Mesothelial cell of epicardium (in vitro differentiated cells): ENCODE measurements at places on chromosomes 7 and 10.

DNA sequence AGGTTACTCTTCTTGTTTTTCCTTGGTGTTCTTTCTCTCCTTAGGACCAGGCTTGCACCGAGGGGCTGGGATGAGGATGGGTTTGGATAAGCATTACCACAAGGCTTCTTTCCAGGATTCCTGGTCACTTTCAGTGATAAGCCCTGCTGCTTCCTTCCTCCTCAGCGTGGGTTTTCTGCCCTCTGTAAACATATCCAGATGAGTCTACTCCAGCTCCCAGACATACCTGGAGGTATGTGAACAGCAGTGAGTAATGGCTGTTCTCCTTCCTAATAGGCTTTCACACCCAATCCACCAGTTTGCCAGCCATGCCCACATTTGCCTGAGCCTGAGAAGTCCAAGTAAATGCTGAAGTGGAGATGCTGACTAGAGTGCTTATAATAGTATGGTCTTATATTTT lies 229.8 kb upstream of the YAE1 start:
- H3K27me3 ChIP-seq: peaks cover 31% of the 10 kb centered on the region
- no peak overlapping the region for H3K27ac ChIP-seq
- H3K4me1 ChIP-seq: no peaks in the 10 kb centered on the region
- no peaks in the 10 kb centered on the region for H3K36me3 ChIP-seq
- no peak for DNase-seq

DNA sequence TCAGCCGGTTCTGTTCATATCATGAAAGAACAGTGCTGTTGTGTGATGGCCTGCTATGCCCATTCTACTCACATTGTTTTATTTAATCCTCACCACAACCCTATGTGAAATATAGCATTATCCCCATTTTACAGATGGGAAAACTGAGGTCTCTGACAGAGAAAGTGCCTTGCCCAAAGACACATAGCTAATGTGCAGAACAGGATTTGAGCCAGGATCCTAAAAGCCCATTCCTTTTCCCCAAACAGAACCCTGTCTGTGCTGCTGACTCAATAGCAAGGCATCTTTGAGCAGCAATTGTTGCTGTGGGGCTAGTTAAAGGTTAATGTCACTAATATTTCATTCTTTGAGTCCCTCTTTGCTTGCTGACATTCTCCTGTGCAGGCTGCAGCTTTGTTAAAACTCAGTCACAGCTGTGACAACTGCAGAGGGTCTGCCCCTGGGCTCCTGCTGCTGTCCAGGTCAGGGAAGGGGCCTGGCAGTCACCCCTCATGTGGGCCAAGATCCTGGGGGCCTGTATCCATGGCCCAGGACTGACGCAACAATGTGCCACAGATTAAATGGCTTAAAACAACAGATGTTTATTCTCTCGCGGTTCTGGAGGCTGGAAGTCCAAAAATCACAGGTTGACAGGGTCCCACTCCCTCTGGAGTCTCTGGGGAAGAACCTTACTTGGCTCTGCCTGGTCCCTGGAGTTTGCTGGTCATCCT lies 40.4 kb downstream of the AFAP1L2 start:
- no peak for DNase-seq
- no peaks in the 10 kb centered on the region for H3K36me3 ChIP-seq
- no peaks in the 10 kb centered on the region for H3K27me3 ChIP-seq
- no peak overlapping the region for H3K4me3 ChIP-seq
- H3K4me1 ChIP-seq: peaks cover 26% of the 10 kb centered on the region
- no peak overlapping the region for H3K27ac ChIP-seq

DNA sequence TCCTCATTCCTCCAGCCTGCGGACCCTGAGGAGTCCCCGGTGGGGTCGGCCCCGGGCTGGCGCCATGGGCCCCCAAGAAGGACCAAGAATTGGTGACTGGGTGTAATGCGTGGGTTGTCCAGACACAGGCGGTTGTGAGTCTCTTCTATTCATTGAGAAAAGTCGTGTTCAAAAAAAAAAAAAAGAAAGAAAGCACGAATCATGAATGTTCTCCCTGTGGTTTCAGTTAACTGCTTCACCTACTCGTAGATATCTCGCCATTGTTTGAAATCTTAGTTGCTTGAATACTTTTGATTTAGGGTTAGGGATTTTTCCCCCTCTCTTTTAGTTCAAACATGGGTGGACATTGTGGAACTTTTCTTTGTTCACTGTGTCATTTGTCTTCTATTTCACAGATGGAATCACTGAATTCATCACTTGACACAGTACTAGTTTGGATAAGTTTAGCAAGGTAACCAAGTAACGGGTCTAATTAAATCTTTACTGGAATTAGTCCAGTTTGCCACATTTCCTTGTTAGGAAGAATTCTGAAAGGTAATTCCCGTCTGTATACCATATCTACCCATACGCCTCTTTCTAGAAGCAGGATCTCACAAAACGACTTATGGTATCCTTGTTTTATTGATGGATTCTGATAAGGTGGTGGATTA lies 775 bp downstream of the STARD3NL start:
- no peak for DNase-seq
- peaks cover under 1% of the 10 kb centered on the region for H3K36me3 ChIP-seq
- H3K27me3 ChIP-seq: peaks cover 7% of the 10 kb centered on the region
- H3K27ac ChIP-seq: peak overlapping the region; percentile 98
- peak overlapping the region; percentile 93 for H3K4me3 ChIP-seq

DNA sequence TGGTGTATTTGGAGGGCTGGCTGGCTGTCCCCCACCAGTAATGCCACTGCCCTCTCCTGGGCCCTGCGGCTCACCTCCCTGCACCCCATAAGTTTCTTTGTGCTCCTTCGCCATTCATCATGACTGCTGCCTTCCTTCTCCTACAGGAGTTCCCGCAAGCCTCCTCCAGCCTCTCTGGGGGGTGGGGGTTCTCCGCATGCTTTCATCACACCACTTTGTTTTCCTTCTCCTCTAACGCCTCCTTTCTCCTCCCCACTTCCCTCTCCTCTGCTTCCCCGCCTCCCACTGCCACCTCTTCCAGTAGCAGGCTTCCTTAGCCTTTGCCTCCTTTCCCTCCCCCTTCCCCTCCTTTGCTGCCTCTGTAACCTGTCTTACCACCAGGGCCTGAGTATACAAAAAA lies 58.1 kb downstream of the PAX2 start:
- H3K4me3 ChIP-seq: no peak overlapping the region
- no peaks in the 10 kb centered on the region for H3K36me3 ChIP-seq
- no peak for DNase-seq
- peaks cover 9% of the 10 kb centered on the region for H3K4me1 ChIP-seq
- peaks cover 89% of the 10 kb centered on the region for H3K27me3 ChIP-seq

GRCh38 chr7:51029701-51030191 lies 247.1 kb upstream of the GRB10 start:
- no peak overlapping the region for H3K27ac ChIP-seq
- H3K27me3 ChIP-seq: no peaks in the 10 kb centered on the region
- DNase-seq: no peak
- H3K4me3 ChIP-seq: no peak overlapping the region
- H3K36me3 ChIP-seq: no peaks in the 10 kb centered on the region

DNA sequence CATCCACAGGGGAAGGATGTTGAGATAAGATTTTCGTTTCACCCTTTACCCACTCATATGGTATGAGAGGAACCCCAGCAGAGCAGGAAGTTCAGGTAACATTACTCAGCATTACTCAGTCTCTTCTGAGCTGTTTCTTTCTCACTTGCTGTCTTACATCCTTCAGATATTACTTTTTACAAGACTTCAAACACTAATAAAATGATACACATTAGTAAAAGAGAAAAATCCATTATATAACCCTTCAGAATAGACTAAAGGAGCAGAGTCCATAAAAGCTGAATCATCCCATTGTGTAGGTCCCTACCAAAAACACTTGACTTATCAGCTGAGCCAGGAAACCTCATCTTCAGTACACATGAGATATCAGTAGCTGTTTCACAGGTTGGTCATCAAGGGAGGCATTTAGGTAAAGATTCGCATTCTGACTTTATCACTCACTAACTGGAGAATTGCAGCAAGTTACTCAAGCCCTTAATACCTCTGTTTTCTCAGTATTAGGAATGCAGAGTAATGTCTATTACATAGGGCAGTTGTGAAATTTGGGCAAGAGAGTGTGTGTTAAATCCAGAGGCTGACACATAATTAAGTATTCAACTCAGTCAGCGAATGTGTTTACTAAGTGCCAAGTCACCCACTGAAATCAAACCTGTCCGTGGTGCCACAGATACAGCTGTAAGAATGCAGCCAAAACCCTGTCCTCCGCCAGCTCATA lies 44.7 kb downstream of the KLF6 start:
- no peak for DNase-seq
- H3K27me3 ChIP-seq: no peaks in the 10 kb centered on the region
- peaks cover 2% of the 10 kb centered on the region for H3K4me1 ChIP-seq
- H3K4me3 ChIP-seq: no peak overlapping the region
- no peaks in the 10 kb centered on the region for H3K36me3 ChIP-seq

DNA sequence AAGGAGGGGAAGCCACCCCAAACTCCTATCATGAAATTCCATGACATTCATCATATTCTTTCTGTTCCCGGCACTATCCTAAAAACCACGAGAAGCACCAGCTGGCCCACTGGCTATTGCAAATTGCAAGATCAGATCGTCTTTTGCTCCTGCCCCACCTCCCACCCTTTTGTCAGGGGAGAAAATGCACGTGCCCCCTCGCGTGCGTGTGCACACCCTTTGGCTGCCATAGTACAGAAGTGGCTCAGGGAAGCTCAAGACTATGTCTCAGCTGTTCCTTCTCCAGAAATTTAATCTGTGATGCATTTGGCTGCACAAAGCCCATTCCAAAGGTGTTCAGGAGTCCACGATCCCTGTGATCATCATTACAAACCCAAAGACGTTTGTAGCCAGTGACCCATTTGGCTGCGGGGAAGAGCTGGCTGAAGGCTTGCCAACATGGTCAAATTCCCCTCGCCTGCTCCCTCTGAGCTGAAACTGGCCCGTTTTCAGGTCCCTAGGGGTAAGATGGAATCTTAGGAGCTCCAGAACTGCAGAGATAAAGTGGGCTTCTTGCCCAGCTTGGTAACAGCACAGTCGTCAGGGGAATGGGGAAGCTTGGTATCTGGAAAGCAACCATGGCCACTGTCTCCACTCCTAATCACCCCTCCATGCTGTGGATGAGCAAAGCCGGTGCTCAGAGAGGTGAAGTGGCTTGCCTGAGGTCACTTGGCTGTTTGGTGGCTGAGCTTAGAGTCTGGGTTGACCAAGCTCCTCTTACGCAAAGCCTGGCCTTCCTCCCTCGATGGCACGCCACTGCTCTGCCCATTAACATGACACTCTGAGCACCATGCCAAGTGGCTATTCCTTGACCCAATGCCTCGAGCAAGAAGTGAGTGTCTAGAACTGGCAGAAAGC lies 155.4 kb downstream of the NEURL1 start:
- H3K27ac ChIP-seq: peak overlapping the region; percentile 48
- H3K4me1 ChIP-seq: peaks cover 25% of the 10 kb centered on the region
- no peak overlapping the region for H3K4me3 ChIP-seq
- no peak for DNase-seq
- H3K27me3 ChIP-seq: no peaks in the 10 kb centered on the region

DNA sequence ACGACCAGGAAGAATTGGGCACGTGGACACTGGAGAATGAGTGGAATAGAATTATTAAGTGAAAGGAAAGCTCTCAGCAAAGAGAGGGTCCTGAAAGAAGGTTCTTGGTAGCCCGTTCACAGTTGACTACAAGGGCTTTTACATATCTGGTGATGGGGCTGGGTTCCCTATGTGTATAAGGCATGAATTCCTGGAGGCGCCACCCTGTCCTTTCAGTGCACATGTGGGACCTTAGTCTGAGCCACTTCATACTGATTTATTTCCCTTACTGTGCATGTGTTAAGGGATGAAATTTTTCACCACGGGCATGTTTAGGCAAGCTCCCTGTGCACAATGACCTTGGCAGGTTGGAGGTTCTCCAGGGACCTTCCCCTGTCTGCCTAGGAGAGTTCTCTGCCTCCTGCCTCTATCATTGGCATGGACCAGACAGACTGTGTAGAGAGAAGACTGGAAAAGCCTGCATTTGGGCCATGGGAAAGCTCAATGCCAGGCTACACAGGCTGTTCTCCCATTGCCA lies 145.9 kb upstream of the ITGB1 start:
- H3K27me3 ChIP-seq: no peaks in the 10 kb centered on the region
- H3K4me3 ChIP-seq: no peak overlapping the region
- DNase-seq: no peak

DNA sequence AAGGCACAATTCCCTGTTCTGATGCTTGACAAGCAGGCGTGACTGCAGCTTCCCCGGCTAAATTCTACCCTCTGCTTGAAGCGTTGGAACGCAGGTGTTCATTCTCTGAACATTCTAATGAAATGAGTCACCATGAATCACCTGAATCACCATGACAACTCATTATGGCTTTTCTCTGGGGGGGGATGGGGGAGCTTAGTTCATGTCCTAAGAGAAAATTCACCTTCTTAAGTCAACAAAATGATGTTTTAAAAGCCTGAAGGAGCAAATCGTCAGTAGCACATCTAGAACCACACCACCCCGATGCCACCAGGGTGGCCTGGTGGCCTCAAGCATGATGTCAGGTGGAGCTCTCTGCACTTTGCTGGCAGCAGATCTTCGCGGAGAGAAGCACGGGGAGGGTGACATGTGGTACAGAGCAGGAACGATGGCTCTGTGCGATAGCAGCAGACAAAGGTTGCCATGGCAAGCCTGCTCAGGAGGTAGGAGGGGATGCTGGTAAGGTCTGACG lies 33.7 kb downstream of the DDC start:
- H3K4me1 ChIP-seq: peaks cover 7% of the 10 kb centered on the region
- no peaks in the 10 kb centered on the region for H3K36me3 ChIP-seq
- H3K27me3 ChIP-seq: peaks cover 5% of the 10 kb centered on the region
- no peak overlapping the region for H3K4me3 ChIP-seq

DNA sequence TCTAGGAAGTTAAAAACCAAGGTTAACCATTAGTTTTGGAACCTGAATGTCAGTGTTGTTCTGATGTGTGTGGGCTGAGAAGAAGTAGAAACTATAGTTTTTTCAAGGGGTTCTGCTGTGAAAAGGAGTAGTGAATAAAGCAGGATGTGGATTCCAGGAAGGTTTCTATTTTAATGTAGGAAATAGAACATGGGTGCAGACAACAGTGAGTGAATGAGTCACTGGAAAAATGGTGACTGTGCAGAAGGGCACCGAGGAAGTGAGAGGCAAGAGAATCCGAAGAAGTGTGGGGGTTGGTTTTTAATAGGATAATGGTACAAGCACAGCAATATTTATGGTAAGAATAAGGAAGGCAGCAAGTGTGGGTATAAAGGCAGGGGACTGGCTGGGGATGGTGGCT lies 120.4 kb downstream of the ARHGAP21 start:
- DNase-seq: no peak
- no peak overlapping the region for H3K4me3 ChIP-seq
- H3K36me3 ChIP-seq: peaks cover 36% of the 10 kb centered on the region
- H3K27me3 ChIP-seq: no peaks in the 10 kb centered on the region

DNA sequence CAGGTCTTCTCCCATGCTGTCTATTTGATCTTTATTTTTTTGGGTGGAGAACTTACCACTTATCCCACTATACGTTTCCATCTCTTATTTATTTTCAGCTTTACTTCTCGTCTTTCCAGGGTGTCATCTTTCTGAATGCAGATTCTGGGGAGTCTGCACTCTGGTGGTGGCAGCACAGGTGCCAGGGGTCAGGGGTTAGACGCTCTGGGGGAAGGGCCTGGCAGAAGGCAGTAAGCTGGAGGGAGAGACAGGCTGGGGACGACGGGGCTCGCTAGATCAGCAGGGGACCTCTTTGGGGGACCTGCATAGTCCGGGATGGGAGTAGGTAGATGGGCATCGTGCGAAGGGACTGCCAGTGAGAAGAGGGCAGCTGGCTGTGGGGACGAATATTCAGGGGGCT lies 22.3 kb downstream of the CHST12 start:
- H3K4me1 ChIP-seq: no peaks in the 10 kb centered on the region
- H3K4me3 ChIP-seq: no peak overlapping the region
- H3K27ac ChIP-seq: no peak overlapping the region
- H3K27me3 ChIP-seq: no peaks in the 10 kb centered on the region
- no peak for DNase-seq
- peaks cover 8% of the 10 kb centered on the region for H3K36me3 ChIP-seq
